ENCODE measurements at places on chromosomes 7 and 10.
A peak's percentile ranks its signal among the peaks of the same experiment; 100 is the strongest.

DNA sequence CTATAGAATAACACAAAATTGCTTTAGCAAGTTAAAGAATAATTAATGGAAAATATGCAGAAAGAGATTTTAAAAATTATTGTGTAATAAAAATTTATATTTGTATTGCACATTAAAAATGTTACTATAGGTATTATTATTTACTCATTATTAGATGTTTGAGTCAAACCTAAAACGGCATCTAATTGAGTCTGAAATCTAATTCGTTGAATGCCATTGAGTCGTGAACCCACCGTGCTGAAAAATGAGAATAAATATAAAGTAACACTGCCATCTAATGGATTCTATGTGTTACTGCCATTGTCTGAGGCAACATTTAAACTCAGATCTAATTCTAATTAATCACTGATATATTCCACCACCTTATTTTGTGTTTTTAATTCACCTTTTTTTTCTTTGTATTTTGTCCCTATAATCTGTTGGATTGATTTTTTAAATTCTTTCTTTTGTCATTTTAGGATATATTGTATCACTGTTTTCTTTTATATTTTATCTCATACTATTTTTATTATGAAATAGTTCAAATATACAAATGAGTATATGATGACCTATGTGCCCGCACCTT lies 62.2 kb downstream of the SAMD9 start:
- DNase-seq = no peak

DNA sequence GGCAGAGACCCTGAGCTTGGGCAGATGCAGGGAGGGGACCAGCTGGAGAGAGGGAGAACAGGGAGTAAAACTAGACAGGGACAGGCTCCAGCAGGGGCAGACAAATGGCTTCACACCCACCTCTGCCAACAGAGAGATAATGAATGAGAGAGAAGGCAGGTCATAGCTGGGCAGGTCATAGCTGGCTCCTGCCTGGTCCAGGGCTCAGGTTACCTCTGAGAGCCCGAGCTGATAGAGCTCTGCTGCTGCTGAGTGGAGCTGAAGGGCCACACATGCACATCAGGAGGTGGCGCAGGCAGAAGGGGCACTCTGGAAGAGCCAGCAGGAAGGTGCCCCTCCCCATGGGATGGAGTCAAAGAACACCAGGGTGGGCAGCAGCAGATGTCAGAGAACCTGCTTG lies 154.2 kb downstream of the GFRA1 start:
- DNase-seq = no peak

- peak; percentile 51 for DNase-seq
Observed at GRCh38 chr7:8442814-8443304, 9.4 kb downstream of the NXPH1 start.

- DNase-seq = no peak
Observed at GRCh38 chr7:130901209-130901783, 167.3 kb upstream of the KLF14 start.

- no peak for DNase-seq
Observed at GRCh38 chr7:131182446-131183058, 145.1 kb upstream of the MKLN1 start.

DNA sequence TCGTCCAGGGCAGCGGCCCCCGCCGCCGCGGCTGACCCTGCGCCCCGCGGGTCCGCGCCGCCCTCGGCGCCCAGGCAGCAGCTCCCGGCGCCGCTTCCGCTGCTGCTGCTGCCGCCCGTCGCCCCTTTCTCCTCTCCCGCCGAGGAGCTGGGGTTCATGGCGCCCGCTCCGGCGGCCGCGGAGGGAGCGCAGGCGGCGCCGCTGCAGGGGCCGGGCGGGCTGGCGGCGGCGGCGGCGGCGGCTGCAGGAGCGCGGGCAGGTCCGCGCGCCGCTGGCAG lies 286 bp downstream of the DGKI start:
- DNase-seq = no peak

DNA sequence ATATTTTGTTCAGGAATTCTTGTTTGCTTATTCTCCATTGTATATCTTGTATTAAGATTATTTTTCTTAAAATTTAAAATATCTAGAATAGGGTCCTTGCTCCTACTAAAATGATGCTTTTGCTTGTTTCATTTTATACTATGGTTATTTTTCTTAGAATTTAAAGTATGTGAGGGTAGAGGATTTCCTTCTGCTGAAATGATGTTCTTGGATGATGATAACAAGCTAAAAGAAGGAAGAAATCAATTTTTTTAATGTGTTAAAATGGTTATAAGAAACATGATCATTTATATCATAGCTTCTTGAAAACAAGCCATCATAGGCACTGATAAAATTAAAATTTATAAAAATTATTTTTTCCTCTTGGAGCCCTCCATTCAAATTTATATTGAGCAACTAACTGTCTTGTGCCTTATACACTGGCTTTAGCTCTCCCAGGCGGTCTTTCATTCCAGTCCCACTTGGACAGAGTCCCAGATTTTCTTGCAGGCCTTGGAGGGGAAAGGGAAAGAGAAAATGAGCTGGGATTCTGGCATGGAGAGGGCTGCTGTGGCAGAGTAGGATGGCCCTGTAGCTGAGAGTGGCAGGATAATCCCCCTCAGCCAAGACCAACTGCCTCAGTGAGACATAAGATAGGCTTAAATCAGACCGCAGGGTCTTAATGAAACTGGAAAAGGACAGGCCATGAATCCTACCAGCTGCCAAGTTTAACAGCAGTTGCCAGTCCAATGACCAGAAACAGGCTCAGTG lies 60.2 kb downstream of the DNAJB9 start:
- DNase-seq = no peak

- peak; percentile 26 for DNase-seq
Observed at GRCh38 chr10:46516660-46517416, 39.6 kb downstream of the GPRIN2 start.

- no peak for DNase-seq
Observed at GRCh38 chr7:5695727-5696345, 85.6 kb downstream of the RNF216 start.

GRCh38 chr10:123786306-123786705 lies 105.3 kb downstream of the CPXM2 start:
- DNase-seq = no peak

DNA sequence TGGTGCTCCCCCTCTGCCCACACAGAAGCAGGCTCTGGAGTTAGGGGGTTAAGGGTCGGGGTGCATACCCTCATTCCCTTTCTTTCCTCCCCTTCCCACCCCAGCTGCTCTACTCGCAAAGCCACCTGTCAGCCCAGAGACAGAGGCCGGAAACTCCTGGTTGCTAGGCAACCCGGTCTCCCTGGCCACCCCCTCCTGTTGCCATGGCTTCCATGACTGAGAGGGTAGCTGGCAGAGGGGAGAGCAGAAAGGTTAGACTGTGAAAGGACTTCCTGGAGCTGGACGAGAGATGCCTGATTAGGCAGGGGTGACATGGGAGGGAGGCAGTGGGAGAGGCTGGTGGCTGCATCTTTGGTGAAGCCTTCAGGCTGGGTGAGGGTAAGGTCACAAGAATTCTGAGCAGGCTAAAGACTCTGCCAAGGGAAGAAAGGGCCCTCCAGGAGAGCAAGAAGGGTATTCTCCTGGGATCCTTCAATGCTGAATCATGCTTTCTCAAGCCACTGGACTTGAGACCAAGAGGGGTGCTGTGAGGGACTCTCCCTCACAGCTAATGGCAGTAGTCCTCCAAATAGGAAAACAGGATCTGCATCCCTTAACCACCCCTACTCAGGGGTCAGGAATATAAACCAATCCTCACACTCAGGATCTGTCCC lies 5.4 kb downstream of the PSD start:
- DNase-seq = no peak

GRCh38 chr10:133318494-133319127 lies 9.9 kb downstream of the ZNF511 start:
- peak; percentile 77 for DNase-seq

- DNase-seq = no peak
Observed at GRCh38 chr7:44438816-44439215, 51.6 kb downstream of the NUDCD3 start.

GRCh38 chr10:106540645-106541044 lies 623.9 kb downstream of the SORCS1 start:
- DNase-seq = no peak

DNA sequence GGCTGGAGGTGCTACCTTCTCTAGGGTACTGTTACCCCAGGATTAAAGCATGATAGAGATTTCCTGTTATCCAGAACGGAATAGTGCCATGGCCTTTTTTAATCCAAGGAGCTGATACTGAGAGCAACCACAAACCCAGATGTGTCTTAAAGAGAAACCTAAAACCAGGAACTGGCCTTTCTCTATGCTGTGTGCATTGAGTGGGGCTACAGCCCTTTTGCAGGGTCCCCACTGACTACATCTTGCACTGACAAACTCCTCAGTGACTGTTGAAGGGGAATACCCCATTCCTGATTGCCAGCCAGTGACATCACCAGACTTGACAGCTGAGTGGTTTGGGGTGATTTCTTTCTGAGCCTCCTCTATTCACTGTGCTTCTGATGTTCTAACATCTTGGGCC lies 81.9 kb upstream of the CAPZA2 start:
- no peak for DNase-seq

DNA sequence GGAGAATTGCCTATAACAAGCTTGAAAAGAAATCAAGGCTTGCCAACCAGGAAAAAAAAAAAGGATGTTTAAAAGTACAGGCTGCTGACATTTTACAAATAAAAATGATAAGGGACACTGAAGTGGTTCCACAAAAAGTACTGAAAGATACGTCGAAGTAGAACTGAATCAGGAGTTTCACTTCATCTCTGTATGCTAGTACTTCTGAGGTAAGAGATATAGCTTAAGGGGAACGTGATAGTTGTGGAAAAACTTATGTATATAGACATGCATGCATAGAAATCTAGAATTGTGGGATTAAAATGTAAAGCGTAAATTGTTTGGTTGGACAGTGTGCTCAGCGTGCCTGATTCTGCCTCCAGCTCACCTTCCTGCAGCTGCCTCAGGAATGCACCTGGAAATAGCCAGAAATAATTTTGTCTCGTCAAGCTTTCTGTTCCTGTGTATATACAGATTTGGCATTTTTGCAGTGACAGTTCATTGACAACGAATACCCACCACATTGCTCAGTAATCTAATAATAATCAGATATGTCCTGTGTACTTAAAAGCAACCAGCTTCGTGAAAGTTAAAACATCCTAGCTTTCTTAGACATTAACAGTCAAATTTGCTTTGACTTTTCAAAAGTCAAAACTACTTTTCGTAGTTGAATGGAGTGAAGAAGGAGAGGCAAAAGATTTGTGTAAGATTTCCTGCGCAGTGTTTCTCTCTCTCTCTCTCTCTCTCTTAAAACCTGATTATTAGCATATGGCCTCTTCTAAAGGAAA lies 1.4 kb downstream of the SOSTDC1 start:
- DNase-seq = no peak

DNA sequence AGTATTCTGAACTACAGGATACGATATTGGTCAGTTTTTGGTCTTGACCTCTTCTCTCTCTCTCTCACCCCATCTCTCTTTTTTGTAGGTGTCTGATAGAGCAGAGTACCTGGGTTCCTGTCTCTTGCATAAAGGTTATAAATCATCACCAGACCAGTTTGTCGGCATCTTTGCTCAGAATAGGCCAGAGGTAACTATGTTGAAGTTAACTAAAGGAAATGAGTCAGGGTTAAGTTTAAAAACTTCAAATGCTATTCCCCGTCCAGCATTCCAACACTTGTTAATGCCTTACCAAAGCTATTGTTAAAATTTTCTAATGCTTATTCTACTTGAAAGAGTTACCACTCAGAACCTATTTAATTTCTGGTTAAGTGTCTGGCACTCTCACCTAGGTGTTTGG lies 30.7 kb downstream of the ACSL5 start:
- no peak for DNase-seq

GRCh38 chr10:129459762-129460539 lies 7.1 kb upstream of the MGMT start:
- no peak for DNase-seq

DNA sequence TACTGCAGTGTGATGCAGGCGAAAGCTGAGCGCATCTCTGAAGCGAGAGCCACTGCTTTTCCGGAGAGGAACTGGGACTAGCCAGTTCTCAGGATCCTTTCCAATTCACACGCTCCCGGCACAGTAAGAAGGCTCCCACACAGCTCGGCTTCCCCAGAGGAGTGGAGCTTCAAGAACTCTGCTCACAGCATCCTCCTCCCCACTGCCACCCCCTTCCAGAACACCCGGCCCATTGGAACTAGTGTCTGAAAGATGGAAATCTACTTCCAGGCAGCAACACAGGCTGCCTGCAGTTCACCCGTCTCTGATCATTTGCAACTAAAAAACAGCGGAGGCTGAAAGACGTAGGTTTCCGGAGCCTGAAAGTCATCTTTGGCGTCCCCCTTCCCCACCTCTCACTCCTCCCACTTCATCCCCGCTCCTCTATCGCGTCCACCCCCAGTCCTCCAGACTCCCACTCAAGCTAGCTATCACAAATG lies at the start of gene DGKB:
TSS of gene DGKB (minus strand) at position 163 of the 479 bp plus-strand sequence.
- no peak for DNase-seq

DNA sequence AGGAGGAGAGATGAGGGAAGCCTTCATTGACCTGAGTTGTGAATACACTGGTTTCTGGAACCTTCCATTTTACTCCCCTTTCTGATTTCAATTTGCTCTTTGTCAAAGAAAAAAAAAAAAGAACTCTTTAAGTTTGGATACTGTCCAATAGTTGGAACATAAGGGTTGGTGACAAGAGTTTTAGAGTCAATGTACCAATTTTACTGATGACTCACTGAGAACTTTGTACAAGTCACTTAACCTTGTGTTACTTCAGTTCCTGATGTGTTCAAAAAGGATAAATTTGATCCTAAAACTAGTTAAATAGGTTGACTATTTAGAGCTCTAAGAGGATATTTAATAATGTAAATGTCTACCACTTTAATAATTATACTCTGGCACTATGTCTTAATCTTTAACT lies 4.1 kb upstream of the CDK14 start:
- no peak for DNase-seq

DNA sequence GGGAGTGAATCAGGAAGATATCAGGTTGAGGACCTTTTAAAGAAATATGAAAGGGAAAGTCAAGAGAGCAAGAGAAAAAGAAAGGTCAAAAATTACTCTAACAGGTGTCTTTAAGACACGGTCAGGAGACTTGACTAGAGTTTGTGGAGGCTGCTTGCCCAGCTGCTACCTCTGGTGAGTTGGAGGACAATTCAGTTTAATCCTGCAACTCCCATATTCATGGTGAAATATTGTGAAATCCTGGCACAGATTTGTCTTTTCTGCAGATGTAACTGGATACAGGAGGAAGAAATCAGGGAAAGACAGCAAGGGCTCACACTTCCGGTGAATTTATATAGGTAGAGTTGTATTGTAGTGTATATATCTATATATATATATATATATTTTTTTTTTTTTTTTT lies 93.5 kb downstream of the AKAP9 start:
- DNase-seq = no peak

- no peak for DNase-seq
Observed at GRCh38 chr7:20191391-20191869, 25.8 kb downstream of the MACC1 start.

- DNase-seq = no peak
Observed at GRCh38 chr7:5193880-5194279, 3.8 kb downstream of the WIPI2 start.
